Liver (tissue), 10 donors: ENCODE measurements at places on chromosomes 1 and 21. TPM values are rescaled to one million over a fixed set of nuclear protein-coding genes. Genes with fewer than 3 reads are reported as not detected.

C1orf116 gene
- total RNA-seq = 0.59 TPM

AMY1B gene
- total RNA-seq = not detected

CFHR4 gene
- total RNA-seq = 63.0 TPM

CD52 gene
- 4.0 TPM for total RNA-seq

XKR8 gene
- 8.1 TPM for total RNA-seq

TSEN15 gene
- 16.9 TPM for total RNA-seq

CAMK1G gene
- total RNA-seq = 0.25 TPM

UBXN11 gene
- 3.0 TPM for total RNA-seq

CASQ2 gene
- 1.1 TPM for total RNA-seq

FCRLB gene
- total RNA-seq = 0.33 TPM

TNFRSF9 gene
- total RNA-seq = under 0.01 TPM

CD84 gene
- 8.8 TPM for total RNA-seq

KCND3 gene
- 1.0 TPM for total RNA-seq

A3GALT2 gene
- not detected for total RNA-seq
